ENCODE measurements at places on chromosomes 12 and 14. TPM values are rescaled to one million over a fixed set of nuclear protein-coding genes. Genes with fewer than 3 reads are reported as not detected.

Gene PPP4R4
- total RNA-seq, result 3.3 TPM

Gene DHRS2
- total RNA-seq, result under 0.01 TPM

Gene IRAK3
- 3.0 TPM for total RNA-seq

Gene TEX22
- under 0.01 TPM for total RNA-seq

Gene DUSP6
- 33.9 TPM for total RNA-seq

Gene SYNDIG1L
- not detected for total RNA-seq

Gene MSRB3
- 21.4 TPM for total RNA-seq

Gene GSKIP
- 253 TPM for total RNA-seq

Gene OTUB2
- 6.4 TPM for total RNA-seq

Gene TGM1
- 0.45 TPM for total RNA-seq

Gene MDM1
- total RNA-seq, result 9.2 TPM

Gene LGALS3
- total RNA-seq, result 178 TPM

Gene TBC1D30
- total RNA-seq, result 1.1 TPM

Gene KLRC4
- total RNA-seq, result not detected

Gene TMEM116
- total RNA-seq, result 14.1 TPM

Gene SPX
- 14.4 TPM for total RNA-seq

Gene TSPAN9
- 24.7 TPM for total RNA-seq

Gene DDN
- total RNA-seq, result 0.05 TPM

Gene NANOG
- total RNA-seq, result not detected

Gene KRT79
- not detected for total RNA-seq

Gene VSIG10
- total RNA-seq, result 26.7 TPM

Gene PRB3
- total RNA-seq, result not detected
